Right hindlimb (tissue), 1 donor: ENCODE measurements at places on chromosomes 11 and 22.
A peak's percentile ranks its signal among the peaks of the same experiment; 100 is the strongest.

- no peak for DNase-seq
These were observed 122.2 kb upstream of the CADM1 start for GRCh38 chr11:115626414-115626813.

GRCh38 chr11:58060535-58060934 is 29.8 kb downstream of the OR6Q1 start:
- DNase-seq, result no peak

- DNase-seq, result no peak
These were observed 72.1 kb downstream of the PTPRJ start for GRCh38 chr11:48052183-48053044.

DNA sequence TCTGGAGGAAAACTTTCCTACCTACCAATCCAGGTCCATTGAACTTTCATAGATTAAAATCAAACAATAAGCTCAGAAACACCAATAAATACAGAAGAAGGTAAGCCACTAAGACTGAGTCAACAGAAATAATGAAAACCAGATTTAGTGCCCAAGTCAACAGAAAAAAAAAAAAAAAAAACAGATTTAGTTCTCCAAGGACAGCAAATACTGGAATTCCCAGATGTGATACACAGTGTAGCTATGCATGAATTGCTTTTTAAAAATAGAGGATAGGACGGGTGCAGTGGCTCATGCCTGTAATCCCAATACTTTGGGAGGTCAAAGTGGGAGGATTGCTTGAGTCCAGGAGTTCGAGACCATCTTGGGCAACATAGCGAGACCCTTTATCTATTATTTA is 15.7 kb downstream of the DMC1 start:
- DNase-seq, result no peak

- DNase-seq, result no peak
These were observed 80.9 kb downstream of the TRIM29 start for GRCh38 chr11:120057028-120057330.

DNA sequence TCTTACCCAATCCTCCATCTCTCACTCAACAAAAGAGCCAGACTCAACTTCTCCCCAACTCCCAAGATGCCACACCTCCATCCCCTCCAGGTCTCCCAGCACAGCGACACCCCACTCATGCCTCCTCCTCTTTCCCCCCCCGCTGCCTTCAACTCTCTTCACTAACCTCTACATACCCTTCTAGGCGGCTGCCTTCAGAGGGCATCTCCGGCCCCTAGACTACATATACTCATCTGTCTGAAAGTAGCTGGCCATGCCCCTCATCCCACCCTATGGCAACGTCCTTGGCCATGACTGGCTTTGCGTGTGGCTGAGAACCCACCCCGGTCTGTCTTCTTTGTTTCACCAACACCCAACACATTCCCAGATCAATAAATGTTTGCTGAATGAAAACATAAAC is 81.7 kb upstream of the TMEM45B start:
- DNase-seq, result no peak

- DNase-seq, result no peak
These were observed 13.7 kb upstream of the CDKN1C start for GRCh38 chr11:2899080-2899783.

GRCh38 chr11:75516886-75517285 is 8.9 kb downstream of the GDPD5 start:
- DNase-seq, result no peak

GRCh38 chr22:41446057-41446501 is 522 bp downstream of the TOB2 start:
- no peak for DNase-seq

DNA sequence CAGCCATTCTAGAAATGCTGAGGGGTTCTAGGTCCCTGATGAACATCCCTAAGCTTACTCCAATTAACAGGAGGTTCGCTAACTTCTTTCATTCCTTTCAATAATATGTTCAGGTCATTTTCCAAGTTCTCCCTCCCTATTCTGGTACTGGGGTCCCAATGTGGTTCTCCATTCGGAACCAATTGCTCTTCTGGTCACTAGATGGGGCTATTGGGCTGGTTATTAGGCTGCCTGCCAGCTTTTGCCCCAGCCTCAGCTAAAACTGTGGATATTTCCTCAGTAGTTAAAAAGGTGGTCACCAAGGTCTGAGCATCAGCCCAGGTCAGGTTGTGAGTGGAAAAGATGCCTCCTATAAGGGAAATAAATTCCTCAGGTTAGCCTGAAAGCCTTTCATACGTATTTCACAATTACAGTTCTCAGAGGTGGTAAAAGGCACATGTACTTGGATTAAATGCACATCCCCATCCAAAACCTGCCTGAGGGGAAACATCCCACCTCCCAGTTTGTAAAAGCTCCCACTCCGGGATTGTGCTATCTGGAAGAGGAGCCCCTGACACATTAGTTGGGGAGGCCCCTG is 161.1 kb upstream of the CCDC179 start:
- no peak for DNase-seq

GRCh38 chr11:14583252-14584034 is 60.2 kb upstream of the PDE3B start:
- no peak for DNase-seq

DNA sequence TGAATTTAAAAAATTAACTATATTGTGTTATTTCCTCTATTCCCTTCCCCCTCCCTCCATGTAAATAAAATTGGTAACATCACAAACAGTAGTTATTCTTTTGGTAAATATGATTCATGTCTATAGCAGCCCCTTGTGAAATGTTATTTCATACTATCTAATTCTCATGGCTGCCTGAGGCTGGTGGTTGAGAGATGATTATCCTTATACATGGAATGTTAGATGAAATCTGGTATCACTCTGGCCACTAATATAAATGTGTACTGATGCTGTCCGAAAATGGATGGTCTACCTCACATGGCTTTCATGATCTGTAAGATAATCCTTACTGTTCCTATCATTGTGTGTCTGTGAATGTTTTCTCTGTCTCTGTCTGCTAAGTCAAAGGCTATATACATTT is 25.0 kb upstream of the EXPH5 start:
- no peak for DNase-seq

DNA sequence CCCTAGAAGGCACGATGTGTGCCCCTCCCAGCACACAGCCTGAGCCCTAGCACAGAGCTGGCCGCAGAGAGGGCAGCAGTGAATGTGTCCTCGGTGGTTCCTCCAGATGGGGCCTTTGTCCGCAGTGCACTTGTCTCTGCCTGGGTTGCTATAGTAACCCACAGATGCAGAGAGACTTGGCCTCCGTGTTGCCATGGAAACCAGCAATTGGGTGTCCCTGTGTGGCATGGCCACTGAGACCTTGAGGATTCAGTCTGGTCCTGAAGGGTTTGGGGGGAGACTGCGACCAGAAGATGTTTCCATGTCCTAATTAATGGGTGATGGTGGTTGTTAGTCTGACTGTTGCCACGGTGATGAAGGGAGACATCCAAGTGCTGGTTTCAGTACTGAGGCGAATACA is 42.6 kb upstream of the TUB start:
- no peak for DNase-seq

- DNase-seq, result no peak
These were observed 7.3 kb downstream of the CDC42EP2 start for GRCh38 chr11:65321828-65322485.

- peak; percentile 52 for DNase-seq
These were observed 39.8 kb downstream of the SYN3 start for GRCh38 chr22:33018232-33018864.

GRCh38 chr11:134988495-134988894 is 576.5 kb upstream of the B3GAT1 start:
- no peak for DNase-seq

DNA sequence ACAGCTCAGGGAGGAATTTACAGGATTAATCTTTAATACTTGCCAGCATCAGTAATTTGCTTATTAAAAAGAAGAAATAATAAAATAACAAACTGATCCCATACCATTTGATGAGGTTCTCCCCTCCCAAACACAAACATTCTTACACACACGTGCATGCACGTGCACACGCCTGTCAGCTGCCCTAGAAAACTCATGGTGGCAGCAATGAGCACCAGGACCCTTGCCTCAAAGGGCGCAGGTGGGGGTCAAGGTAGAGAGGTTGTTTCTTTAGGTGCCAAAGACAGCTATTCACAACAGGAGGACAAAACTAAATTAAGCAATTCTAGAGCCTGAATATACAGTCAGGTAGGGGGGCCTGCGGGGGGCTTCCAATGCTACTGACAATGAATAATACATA is 219.3 kb downstream of the BUD13 start:
- no peak for DNase-seq

- DNase-seq, result peak; percentile 2
These were observed 31.5 kb downstream of the MYEOV start for GRCh38 chr11:69325446-69325845.

DNA sequence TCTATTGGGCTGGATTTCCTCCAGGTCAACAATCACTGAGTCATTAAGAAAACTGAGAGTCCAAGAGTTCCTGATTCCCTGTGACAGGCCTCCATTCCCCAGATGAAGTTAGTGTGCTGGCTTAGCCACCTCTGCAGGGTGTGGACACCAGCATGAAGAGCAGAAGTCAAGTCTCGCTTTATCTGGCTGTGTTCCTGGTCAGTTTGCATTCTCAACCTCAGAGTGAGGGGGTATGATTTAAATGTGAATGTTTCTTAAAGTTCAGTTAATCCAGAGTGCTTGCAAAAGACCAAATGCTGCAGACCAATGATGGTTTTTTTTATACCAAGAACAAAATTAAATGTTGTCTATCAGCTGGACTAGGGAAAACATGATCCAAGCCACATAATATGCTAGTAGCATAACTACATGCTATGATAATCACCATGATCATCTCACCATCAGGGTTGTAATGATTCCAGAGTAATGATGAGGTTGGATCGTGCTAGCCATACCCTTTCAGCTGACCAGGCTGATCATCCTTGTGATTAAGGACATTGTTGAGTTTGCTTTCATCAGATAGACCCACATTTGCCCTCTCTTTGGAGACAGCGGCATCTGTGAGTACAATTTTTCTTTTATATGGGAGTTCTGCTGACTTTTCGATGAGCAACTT is 145.8 kb upstream of the ARHGAP20 start:
- peak; percentile 59 for DNase-seq

GRCh38 chr11:75668451-75669297 is at the start of gene MAP6:
MAP6 (minus strand) TSS chr11:75669038; CDS start chr11:75668369, 669 bp downstream.
- DNase-seq, result peak; percentile 59

GRCh38 chr11:20163783-20164481 is 3.7 kb upstream of the DBX1 start:
- peak; percentile 47 for DNase-seq

DNA sequence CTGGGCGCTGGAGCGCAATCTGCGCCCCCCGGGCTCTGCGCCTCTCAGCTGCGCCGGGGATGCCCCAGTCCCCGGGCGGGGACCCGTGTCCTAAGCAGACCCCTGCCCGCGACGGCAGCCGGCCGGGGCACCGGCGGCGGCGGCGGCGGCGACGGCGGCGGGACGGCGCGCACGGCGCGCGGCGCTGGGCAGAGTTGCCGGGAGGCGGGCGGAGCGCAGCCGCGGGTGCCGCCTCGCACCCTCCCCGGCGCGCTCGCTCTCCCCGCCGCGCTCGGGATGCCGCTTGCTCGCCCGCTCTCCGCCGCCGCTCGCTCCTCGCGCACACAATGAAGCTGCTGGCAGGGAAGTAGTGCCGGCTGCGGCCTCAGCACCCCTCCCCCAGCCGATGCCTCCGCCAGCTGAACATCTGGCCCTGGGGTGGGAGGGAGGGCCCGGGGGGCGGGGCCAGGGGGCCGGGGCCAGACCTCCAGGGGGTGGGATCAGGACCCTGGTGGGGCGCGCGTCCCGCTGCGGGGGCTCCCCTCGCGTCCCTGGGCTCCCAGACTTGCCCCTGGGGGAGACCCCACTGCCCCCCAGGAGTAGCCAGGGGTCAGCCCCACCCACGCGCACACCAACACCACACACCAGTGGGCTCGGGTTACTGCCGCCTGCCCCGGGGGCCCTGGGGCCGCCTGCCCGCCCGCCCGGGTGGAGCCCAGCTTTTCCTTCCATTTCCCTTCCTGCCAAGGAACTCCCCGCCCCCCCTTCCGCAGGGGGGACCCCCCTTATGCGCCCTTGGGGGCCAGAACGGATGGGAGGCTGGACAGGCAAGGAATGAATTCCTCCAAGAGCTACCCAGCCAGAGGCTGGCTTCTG is at the start of gene RCOR2:
Gene RCOR2, minus strand, starts transcription at position 328 of the 855 bp plus-strand sequence. CDS start 708 bp downstream, outside the sequence.
- DNase-seq, result peak; percentile 93

DNA sequence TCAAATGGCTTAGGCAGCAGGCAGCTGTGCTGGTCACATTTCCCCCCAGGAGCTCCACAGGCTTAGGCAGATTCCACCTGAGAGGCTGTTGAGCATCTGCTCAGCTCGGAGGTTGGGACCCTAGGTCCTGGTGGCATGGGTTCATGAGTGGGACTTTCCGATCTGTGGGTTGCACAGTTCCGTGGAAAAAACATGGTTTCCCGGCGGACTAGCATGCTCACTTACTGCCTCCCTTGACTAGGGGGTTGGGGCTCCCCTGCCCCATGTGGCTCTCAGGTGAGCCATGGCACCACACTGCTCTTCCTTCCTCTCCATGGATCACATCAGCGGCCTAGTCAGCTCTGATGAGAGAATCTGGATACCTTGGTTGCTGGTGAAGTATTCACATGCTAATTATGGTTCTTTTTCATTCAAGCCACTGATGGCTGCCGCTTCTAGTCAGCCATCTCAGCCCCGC is 685.1 kb downstream of the METTL15 start:
- no peak for DNase-seq

DNA sequence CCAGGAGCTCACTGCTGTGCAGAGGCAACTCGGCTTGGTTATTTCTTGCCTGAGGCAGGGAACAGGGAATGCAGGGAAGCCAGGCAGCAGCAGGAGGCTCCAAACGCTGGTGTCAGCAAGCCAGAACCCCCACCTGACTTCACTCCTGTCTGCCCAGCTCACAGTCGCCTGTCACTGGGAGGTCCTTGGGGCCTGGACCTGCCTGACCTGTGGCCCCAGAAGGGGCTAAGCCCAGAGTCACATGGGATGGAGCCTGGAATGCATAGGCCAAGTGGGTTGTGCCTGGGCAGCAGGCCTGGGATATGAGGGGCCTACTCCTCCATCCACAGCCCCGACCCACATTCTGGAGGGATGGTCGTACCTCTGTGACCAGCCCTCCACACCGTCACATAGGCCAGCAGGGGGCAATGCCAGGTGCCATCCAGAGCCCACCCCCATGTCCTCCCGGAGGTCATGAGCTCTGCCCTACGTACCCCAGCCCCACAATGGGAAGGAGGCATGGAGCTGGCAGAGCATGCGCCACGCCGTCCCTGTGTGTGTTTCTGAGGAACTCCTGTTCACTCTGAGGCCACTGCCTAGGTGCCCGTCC is 5.2 kb downstream of the RASSF7 start:
- no peak for DNase-seq

GRCh38 chr22:45318558-45319323 is 9.0 kb downstream of the FAM118A start:
- DNase-seq, result peak; percentile 42

DNA sequence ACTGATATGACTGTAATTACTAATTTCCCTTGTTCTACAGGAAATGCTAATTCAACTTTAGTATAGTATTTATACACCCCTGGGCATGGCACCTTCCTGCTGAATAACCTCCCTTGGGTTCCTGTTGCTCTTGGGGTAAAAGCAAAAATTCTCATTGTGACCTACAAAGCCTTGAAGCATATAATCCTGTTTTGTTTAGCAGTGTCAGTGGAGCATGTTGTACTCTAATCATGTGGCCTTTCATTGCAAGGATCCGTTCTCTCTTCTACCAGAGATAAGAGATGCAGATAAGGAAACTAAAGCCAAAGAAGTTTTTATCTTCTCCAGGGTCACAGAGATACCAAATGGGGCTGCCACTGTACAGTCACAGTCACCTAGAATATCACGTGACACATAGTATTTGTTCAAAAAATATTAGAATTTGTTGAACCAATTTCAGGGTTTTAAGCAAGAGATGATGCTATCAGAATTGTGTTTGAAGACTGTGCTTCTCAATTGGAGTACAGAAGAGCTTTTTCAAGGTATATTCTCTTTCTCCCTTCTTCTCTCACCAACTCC is 25.1 kb downstream of the CSRP3 start:
- DNase-seq, result no peak

GRCh38 chr22:44493206-44493605 is 4.8 kb downstream of the RTL6 start:
- no peak for DNase-seq
